ENCODE measurements at places on chromosomes 2 and 18.
A peak's percentile ranks its signal among the peaks of the same experiment; 100 is the strongest.

DNA sequence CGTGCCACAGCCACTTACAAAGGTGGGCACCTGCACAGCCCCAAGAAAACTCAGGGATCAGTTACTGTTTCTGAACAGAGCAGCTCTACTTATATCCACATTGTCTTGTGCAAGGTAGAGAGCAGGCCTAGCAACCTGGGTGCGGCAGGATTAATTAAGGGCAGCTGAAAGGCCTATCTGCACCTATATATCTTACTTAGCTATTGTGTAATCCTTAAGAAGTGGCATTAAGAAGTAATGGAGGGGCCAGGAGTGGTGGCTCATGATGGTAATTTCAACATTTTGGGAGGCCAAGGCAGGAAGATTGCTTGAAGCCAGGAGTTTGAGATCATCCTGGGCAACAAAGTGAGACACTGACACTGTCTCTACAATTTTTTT is 12.8 kb upstream of the ARL5A start:
- DNase-seq = no peak

GRCh38 chr2:63399156-63399555 is 189.1 kb downstream of the WDPCP start:
- no peak for DNase-seq

DNA sequence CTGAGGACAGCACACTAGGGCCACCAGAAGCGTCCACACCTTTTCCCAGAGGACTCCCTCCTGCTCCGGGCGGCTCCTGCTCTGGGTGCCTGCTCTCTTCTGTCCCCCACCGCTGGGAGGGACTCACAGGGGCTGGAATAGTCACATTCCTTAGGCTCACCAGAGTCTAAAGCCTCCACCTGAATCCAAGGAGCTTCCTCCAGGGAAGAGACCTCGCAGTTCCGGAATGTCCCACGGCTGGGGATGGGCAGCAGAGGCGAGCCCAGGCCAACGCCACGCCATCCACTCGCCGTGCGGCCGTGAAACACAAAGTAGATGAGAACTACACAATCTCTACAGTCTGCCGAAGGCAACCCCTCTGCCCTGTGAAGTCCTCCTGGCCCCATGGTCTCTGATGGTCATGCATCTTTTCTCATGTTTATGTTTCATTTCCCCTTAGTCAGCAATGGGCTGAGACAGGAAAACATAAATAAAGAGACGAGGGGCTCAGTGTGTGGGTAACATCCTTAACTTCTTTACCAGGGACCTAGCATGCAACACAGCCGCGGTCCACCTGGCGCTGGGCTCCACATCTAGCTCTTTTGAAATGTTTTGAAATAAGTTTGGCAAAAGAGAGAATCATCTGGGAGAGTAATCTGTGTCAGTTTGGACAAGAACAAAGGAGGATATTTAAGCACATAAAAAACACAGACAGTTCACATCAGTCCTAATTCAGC is 98.4 kb downstream of the PXDN start:
- no peak for DNase-seq

DNA sequence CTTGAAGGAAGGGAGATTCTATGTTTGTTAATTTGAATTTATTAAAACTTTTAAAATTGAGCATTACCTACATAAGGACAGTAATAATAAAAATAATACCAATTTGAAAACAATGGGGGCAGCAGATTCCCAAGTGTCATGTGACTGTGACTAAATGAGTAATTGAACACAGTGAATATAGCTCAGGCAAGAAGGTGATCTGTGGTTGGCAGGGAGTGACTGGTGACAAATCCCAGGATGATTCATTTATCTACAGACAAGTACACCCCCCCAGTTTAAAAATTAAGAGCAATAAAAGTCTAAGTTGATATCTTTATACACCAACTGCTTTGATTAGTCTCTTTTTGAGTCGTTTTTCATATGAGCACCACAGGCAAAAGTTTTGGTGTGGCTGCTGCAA is 299.5 kb downstream of the ARHGAP15 start:
- peak; percentile 19 for DNase-seq

DNA sequence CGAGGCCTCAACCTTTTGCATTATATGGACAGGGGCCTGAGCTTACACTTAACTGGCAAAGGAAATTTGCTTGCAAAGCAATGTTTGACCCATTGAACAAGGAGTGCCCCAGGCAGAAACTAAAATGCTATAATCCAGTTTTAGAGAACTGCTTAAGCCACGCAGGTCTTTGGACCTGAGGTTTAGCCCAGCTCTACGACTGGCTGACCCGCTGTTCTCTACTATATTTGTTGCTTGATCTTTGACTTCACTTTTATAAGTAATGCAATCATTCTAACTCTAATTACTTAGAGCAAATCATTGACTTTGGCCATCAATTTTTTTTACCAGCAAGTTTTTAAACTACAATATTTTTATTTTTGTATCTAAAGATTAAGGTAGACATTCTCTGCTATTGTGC is 268.8 kb downstream of the MREG start:
- no peak for DNase-seq

GRCh38 chr2:130872741-130873125 is 36.0 kb downstream of the ARHGEF4 start:
- DNase-seq = no peak

- DNase-seq = no peak
These were observed 157.0 kb downstream of the EML6 start for GRCh38 chr2:54880428-54880827.

GRCh38 chr2:157838442-157839161 is 37.5 kb downstream of the ACVR1 start:
- DNase-seq = peak; percentile 76

GRCh38 chr2:207491086-207491485 is 38.7 kb upstream of the CREB1 start:
- no peak for DNase-seq

- DNase-seq = no peak
These were observed 143.3 kb upstream of the ID2 start for GRCh38 chr2:8538531-8538930.

DNA sequence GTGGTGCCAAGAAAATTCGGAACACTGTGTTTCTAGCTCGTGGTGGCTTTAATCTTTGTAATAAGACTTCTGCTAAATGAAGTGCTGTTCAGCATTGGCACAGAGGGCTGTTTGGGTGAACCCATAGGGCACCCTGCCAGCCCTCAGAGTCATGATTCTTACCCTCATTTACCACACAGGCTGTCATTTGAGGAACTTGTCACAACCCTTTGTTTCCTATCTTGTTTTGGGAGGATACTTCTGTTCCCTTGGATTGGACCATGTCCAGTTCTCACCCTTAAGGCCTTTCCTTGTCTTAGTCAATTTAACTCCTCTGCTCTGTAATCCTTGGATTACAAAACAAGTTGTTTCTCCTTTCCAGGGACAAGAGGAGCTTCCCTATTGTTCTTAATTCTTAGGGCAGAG is 225.7 kb downstream of the MTX2 start:
- peak; percentile 94 for DNase-seq

GRCh38 chr2:17441055-17441771 is 77.0 kb downstream of the RAD51AP2 start:
- DNase-seq = no peak

- DNase-seq = no peak
These were observed 381.8 kb upstream of the POU3F3 start for GRCh38 chr2:104472076-104472475.

GRCh38 chr2:234286118-234286598 is 210.7 kb downstream of the ARL4C start:
- no peak for DNase-seq

DNA sequence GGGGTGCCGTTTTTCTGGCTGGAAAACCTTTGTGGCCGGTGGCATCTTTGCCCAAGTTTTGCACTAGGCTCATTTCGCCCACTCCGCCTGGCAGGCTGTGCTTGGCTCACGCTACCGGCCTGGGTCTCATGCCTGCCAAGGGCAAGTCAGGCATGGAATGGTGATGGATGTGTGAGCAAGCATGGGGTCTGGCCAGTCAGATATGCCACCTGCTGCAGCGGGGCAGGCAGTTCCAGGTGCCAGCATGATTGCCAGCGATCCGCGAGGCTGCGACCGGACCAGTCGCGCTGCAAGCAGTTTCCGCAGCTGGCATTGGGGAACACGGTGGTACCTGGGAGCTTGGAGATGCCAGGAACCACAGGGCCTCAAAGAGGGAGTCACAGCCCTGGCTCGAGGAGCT is 40.6 kb downstream of the TAF1B start:
- no peak for DNase-seq

DNA sequence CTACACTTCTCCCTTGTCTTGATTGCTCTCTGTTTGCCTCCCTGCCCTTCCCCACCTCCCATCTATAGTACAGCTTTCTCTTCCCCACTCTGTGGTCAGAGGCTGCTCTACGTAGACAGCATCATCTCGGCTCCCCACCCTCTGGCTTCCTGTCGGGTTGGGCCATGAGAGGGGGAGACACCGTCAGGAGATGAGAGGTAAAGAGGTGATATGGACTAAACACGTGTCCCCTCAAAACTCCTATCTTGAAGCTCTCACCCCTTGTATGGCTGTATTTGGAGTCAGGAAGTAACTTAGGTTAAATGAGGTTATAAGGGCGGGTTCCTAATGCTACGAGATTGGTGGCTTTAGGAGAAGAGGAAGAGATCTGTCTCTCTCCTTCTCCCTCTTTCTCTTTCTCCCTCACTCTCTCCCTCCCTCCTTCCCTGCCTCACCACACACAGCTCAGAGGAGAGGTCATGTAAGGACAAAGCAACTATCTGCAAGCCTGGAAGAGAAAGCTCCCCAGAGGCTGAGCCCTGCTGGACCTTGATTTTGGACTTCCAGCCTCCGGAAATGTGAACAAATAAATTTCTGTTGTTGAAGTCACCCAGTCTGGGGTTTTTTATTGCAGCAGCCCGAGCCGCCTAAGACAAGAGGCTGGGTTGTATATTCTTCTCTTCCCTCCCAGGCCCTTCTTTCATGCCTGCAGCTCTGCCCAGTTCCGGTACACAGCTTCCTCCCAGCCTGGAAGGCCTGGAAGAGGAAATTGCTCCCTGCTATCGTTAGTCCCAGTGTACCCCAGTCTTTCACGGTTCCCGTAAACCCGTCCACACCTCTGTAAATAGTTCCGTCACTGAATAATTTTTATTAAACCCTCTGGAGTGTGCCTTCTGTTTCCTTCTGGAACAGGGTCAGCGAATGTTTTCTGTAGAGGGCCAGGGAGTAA is 138.0 kb downstream of the AKAIN1 start:
- DNase-seq = no peak

GRCh38 chr2:33607251-33607721 is 8.2 kb upstream of the FAM98A start:
- DNase-seq = no peak

- no peak for DNase-seq
These were observed 74.2 kb downstream of the HS1BP3 start for GRCh38 chr2:20576598-20577115.

DNA sequence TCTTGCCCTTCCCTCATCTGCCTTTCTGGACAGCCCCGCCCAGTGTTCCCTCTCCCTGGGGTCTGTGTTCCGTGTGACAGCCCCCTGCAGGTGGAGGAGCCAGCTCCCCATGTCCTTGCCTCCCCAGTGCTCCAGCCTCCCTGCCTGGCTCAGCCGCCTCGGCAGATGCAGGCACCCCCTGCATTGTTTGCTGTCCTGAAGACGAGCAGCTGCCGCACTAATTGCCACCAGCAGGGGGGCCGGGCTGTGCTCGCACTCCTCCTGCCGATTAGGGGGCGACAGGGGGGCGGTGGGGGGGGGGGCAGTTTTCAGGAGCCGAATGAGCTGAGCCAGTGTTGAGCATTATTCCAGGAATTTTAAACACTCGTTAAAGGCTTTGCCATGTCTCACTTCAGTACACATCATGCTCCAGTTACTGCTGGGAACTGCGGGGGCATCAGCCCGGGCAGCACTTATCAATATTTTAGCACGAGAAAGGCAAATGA is 23.3 kb downstream of the SIX3 start:
- no peak for DNase-seq

DNA sequence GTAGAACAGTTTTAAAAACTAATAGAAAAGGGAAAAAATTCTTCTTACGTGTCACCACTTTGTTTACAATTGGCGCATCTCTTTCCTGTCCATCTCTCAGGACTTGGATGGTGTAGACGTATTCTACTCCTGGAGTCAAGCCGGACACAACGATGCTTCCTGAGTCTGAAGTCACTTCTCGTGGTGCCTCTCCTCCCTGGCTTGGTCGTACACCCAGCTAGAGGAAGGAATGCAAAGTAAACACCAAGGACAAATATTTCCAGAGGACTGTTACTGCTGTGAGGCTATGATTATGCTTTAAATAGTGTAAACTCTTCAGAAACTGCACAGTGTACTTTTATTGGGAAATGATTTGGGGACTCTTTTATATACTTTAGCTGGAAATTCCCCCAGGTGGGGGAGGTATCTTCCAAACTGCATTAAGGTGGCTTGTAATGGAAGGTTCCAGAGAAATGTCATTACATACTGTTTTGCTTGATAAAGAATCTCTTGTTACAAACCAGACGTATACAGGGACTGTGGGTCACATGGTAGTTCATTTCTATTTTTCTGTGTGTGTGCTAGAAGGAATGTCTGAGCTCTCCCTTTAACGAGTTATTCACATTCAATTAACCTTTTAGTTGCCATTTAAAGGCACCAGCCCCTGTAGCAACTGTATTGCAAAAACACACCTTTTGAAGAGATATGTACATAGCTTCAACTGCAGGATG is 38.1 kb downstream of the FN1 start:
- no peak for DNase-seq

Measured in bone marrow (tissue), 2 donors.